Osteocyte (in vitro differentiated cells): ENCODE measurements at places on chromosomes 5 and 9.

DNA sequence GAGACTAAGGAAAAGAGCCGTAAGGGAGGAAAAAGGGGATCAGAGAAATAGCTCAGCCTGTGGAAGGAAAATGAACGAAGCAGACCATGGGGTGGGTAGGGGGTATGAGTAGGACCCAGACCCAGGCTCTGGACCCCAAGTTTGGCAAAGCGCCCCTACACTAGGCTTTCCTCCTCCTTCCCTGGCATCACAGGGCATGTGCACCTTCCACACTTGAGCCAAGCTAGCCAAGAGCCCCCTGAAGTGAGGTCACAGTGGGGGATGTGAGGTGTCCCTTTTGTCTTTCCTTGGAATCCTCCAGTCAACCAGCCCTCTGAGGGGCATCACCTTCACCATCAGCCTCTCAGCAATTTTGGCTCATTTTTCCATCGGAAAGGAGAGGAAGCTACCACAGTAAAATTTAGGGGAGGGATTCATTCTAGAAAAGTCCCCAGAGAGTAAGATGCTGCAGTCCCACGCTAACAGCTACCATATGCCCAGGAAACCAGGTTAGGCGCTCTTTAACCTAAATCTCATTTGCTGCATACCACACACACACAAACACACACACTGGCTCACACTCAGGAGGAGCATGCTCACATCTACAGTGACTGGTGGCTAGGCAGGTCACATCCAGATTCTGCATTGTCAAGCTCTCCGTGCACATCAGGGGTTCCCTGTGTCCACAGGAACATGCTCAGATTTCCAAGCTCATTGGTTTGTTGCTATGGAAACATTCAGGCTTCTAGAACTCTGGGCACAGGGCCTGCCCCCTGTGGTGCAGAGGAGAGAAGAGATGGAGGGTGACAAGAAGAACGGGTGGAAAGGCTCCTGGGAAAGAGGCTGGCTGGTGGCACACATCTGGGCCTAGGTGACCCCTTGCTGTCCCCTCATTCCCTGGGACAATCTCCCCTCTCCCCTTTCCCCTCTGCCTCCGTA lies 9.9 kb downstream of the REEP2 start:
- H3K27ac ChIP-seq: peak overlapping the region; percentile 92
- peaks cover 23% of the 10 kb centered on the region for H3K4me1 ChIP-seq
- H3K27me3 ChIP-seq: peaks cover 3% of the 10 kb centered on the region
- H3K36me3 ChIP-seq: no peaks in the 10 kb centered on the region
- H3K4me3 ChIP-seq: no peak overlapping the region

DNA sequence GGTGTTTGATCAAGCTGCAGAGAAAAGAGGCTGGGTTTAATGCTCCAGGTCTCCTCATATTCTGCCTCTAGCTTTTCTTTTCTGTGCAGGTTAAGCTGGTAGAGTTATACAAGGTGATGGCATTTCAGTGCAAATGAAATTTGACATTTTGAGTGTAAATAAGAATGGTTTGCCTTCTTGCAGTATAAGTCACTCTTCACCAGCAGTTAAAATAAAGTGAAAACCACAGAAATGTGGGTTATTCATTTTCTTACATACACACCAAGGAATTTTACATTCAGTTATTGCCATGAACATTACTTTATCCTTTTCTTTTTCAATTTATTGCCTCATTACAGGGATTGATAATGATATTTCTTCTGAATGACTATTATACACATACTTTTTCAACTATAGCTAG lies 337.5 kb upstream of the PCSK5 start:
- peak overlapping the region; percentile 61 for H3K27ac ChIP-seq
- peaks cover 3% of the 10 kb centered on the region for H3K27me3 ChIP-seq
- no peak overlapping the region for H3K4me3 ChIP-seq
- DNase-seq: no peak

- H3K27ac ChIP-seq: no peak overlapping the region
- H3K4me1 ChIP-seq: peaks cover 9% of the 10 kb centered on the region
- H3K36me3 ChIP-seq: no peaks in the 10 kb centered on the region
- no peak overlapping the region for H3K4me3 ChIP-seq
- peaks cover 23% of the 10 kb centered on the region for H3K27me3 ChIP-seq
- DNase-seq: no peak
These were observed 73.9 kb upstream of the DAB2IP start for GRCh38 chr9:121577572-121577971.

- peaks cover 13% of the 10 kb centered on the region for H3K4me1 ChIP-seq
- H3K4me3 ChIP-seq: no peak overlapping the region
- no peak overlapping the region for H3K27ac ChIP-seq
- DNase-seq: no peak
- H3K27me3 ChIP-seq: peaks cover 71% of the 10 kb centered on the region
These were observed 1.5 kb upstream of the RASGRF2 start for GRCh38 chr5:80958616-80959015.

GRCh38 chr5:115770466-115770865 lies 46.0 kb downstream of the CDO1 start:
- DNase-seq: no peak
- H3K36me3 ChIP-seq: no peaks in the 10 kb centered on the region
- H3K4me3 ChIP-seq: no peak overlapping the region
- no peaks in the 10 kb centered on the region for H3K4me1 ChIP-seq

GRCh38 chr5:110545716-110546115 lies 180.8 kb downstream of the TMEM232 start:
- no peaks in the 10 kb centered on the region for H3K36me3 ChIP-seq
- H3K27me3 ChIP-seq: no peaks in the 10 kb centered on the region
- H3K27ac ChIP-seq: no peak overlapping the region
- DNase-seq: no peak
- H3K4me1 ChIP-seq: no peaks in the 10 kb centered on the region
